ENCODE measurements at places on chromosomes 16 and 17.
A peak's percentile ranks its signal among the peaks of the same experiment; 100 is the strongest.

GRCh38 chr17:48519427-48519826 is 11.4 kb downstream of the HOXB1 start:
- DNase-seq: no peak

GRCh38 chr17:64343071-64343774 is 47.4 kb downstream of the PECAM1 start:
- DNase-seq: no peak

GRCh38 chr17:65678546-65678945 is 117.1 kb upstream of the AXIN2 start:
- DNase-seq: no peak

DNA sequence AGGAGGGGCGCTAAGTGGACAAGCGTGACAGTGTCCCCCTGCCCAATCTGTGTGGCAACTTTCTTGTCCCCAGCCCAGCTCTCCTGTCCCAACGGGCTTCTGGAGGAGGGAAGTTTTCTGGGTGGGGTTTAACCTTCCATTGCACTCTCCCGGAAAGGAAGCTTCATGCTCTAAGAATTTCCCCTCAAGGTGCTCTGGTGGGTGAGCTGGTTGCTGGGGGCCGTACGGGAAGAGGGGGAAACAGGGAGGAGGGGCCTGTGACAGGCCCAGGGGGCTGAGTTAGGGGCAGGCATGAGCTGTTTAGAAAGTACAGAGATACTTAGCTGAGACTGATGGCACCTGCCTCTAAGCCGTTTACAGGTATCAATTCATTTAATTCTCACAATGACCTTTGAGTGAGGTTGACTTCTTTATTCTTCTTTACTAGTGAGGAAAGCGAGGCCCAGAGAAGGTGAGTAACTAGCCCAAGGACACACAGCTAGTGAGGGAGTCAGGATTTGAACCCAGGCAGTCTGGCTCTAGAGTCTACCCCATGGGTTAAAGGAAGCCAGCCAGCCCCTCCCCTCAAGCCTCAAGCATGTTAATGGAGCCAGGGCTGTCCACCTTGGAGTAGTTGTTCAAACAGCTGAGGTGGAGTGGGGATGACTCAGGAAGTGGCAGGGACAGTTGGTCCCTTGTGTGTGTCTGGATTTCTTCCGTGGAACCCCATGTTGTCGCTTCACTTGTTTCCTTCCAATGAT is 18.9 kb downstream of the ADGRG1 start:
- DNase-seq: no peak

DNA sequence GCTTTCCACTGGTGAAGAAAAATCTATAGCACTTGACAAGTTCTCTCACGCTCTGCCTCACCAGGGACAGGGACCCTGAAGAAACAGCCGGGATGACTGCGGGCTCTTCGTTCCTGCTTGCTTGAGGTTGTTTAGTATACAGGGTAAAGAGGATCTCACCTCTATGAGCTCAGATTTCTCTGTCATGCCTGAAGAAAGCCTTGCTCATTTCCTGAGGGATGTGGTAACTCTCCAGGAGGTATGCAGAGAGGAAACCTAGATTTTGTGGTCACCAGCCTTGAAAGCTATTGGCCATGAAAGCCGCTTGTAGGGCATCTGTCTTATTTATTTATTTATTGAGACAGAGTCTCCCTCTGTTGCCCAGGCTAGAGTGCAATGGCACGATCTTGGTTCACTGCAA is 23.2 kb downstream of the USP43 start:
- no peak for DNase-seq

DNA sequence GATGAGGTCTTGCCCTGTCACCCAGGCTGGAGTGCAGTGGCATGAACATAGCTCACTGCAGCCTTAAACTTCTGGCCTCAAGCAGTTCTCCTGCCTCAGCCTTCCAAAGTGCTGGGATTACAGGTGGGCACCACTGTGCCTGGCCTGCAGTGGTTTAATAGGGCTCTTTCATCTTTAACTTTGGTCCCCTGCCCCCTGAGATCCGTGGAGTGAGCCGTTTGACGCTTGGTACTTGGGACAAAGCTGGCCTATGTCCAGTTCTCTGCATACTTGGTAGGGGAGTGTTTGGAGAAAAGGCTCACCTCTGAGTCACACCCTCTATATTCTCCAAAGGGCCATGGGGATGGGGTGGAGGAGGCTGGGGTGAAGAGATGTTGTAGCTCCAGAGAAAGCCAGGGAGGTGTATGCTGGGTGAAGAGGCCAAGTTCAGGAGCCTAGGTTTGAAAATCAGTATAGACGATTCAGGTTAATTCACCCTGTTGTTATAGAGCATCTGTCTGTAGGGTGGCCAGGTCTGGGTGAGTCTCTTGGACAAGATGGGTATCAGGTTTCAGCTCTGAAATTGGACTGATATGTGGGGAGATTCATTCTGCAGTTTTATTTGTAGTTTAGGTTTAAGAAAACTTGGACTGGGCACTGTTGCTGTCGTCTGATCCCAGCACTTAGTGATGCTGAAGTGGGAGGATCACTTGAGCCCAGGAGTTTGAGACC is 17.6 kb downstream of the ABCC1 start:
- peak; percentile 29 for DNase-seq

- no peak for DNase-seq
Observed at GRCh38 chr17:81456798-81457197, 55.8 kb downstream of the ACTG1 start.

All from fibroblast of skin of left quadriceps (primary cell).